ENCODE measurements at places on chromosomes 13 and 19. TPM values are rescaled to one million over a fixed set of nuclear protein-coding genes. Genes with fewer than 3 reads are reported as not detected.
A peak's percentile ranks its signal among the peaks of the same experiment; 100 is the strongest.

The KBTBD6 gene
- 4.3 TPM for total RNA-seq

DNA sequence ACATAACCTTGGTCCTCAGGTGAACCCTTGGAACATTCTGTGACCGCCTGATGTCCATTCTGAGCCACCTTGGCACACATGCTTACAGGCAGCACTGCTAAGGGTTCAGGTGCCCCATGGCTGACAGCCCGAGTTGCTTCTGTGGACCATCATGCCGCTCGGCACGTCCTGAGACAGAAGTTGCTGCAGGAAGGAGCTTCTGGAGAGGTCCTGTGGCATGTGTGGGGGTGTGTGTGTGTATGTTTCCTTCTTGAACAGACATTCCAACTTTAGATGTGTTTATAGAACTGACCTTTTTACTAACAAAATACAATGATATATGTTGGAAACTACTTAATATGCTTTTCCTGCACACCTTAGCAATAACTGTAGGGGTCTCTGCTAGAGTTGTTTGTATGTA, 4.8 kb upstream of the C1QTNF9 start:
- no peak for DNase-seq

The ADAMTS10 gene
- 20.3 TPM for total RNA-seq

GRCh38 chr13:88074794-88075510, 403.8 kb downstream of the SLITRK5 start:
- DNase-seq, result no peak

The ZNF723 gene
- total RNA-seq, result not detected

The EDNRB gene
- 179 TPM for total RNA-seq

- DNase-seq, result no peak
Measured at GRCh38 chr13:110197471-110197870, 109.5 kb downstream of the COL4A1 start.

DNA sequence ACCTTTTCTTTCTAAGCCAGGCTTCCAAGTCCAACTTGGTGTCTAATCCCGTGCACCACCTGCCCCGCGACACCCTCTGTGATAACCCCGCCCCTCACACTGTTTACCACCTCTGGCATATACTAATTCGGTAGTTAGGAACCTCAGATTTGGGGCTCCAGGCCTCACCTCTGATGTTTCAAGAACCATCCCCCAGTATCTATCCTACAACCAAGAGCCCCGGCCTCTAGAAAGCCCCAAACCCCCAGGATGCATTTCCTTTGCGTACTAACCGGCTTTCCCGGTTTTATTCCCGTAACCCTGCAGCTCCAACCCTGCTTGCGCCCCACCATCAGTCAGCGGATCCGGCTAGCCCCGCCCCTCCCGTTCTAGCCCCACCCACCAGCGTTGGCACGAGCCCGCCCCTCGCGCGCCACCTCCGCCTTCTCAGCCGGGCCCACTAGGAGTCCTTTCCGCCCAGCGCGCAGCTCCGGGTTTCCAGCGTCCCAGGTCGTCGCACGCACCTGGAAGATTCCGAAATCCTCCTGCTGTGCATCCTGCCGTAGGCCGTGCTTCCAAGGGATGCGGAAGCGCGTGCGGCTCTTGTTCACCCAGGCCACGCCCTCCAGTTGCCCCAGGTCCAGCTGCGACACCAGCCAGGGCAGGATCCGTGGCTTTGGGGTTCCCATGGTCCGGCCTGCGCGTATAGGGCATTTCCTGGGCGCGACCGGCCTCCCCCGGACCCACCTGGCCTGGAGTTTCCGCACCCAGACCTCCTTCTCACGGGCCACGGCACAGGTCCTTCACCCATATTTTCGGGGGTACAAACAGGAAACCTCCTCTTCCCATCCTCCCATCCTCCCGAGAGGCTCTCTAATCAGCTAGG, 1.3 kb downstream of the IRF3 start:
- peak; percentile 94 for DNase-seq

DNA sequence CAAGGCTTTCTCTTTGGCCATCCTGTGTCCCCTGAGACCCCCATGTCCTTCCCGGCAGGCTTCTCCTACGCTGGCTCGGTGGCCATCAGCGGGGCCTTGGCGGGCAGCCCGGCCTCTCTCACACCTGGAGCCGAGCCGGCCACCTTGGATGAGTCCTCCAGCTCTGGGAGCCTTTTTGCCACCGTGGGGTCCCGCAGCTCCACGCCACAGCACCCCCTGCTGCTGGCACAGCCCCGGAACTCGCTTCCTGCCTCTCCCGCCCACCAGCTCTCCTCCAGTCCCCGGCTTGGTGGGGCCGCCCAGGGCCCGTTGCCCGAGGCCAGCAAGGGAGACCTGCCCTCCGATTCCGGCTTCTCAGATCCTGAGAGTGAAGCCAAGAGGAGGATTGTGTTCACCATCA, 14.2 kb downstream of the PLEKHJ1 start:
- DNase-seq, result no peak

- no peak for DNase-seq
Measured at GRCh38 chr13:73416093-73416492, 357.3 kb downstream of the KLF5 start.

GRCh38 chr19:19006213-19006612, 27.1 kb downstream of the SUGP2 start:
- DNase-seq, result no peak

GRCh38 chr19:47081095-47081494, 32.5 kb downstream of the ZC3H4 start:
- DNase-seq, result no peak

GRCh38 chr19:34818270-34818669, 45.3 kb upstream of the ZNF599 start:
- no peak for DNase-seq

DNA sequence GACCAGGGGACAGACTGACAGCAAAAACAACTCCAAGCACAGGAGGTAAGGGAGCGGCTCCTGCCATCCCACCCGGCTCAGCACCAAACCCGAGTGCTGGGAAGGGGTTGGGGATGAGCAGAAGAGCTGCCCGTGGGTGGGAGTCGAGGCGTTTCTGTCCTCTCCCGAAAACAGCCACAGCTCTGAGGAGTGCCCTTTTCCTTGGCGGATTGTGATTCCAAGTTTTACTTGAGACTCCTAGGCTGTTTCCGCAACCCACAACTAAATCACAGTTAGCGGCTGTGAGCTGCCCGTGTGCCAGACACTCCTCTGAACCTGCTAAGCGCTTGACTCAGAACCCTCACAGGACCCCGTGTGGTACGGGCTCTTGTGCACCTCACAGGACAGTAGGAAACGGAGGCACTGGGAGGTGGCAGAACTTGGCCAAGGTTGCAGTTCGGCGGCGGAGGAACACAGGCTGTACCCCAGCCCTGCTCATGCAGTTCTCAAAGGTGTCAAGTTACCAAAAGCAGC, 21.4 kb downstream of the CFAP97D2 start:
- DNase-seq, result no peak

The LILRB3 gene
- 64.2 TPM for total RNA-seq

- DNase-seq, result no peak
Measured at GRCh38 chr13:85249151-85249550, 550.1 kb downstream of the SLITRK6 start.

The TTC9B gene
- not detected for total RNA-seq

- DNase-seq, result no peak
Measured at GRCh38 chr13:60608954-60609353, 211.9 kb downstream of the TDRD3 start.

- no peak for DNase-seq
Measured at GRCh38 chr13:37273836-37274235, 168.4 kb upstream of the CSNK1A1L start.

DNA sequence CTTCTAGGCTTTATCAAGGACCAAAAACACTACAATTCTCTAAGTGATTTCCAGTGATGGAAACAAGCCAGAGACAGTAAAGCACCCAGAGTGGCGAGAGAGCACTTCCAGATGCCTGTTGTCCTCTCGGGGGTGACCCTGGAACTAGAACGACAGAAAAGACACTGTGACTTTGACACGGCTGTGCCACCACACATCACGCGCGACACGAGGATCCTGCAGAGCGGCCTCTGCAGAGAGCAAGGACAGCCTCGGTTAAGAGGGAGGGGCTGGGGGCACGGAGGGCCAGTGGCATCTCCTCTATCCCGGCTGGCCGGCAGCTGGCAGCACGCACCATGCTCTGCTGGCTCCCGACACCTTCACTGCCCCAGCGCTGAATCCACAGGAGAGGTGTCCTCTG, 42.3 kb downstream of the SUGP2 start:
- no peak for DNase-seq

DNA sequence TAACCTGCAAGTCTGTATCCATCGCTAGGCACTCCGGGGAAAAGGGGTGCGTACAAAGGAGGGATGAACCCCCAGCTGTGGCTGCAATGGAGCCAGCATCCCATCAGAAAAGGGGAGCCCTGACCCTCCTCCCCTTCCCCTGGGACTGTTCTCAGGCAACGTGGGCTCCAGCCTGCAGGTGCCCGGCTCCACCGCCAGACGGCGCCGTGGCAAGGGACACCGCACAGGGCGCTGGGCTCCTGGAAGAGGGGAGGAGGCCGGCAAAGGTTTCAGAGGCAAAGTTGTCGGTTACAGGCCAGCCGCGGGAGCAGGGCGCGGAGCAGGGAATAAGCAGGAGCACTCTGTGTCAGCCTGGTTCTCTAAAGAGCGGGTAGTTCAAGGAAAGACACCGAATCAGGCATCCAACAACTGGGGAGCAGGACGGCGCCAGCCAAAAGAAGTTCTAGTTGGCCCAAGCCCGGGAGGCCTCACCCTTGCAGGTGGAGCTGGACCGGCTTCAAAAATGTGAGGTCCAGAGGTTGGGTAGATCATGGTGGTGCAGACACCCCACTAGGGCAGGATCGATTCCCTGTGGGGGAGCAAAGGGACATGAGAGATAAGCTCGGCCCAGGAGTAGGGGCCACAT, 53.0 kb upstream of the ATP12A start:
- no peak for DNase-seq

The PTH2 gene
- total RNA-seq, result not detected

GRCh38 chr19:40217934-40218890, at the start of gene TTC9B:
Gene TTC9B, minus strand, starts transcription at chr19:40218384. Its CDS starts 3 bp downstream, at chr19:40218381.
- DNase-seq, result no peak

DNA sequence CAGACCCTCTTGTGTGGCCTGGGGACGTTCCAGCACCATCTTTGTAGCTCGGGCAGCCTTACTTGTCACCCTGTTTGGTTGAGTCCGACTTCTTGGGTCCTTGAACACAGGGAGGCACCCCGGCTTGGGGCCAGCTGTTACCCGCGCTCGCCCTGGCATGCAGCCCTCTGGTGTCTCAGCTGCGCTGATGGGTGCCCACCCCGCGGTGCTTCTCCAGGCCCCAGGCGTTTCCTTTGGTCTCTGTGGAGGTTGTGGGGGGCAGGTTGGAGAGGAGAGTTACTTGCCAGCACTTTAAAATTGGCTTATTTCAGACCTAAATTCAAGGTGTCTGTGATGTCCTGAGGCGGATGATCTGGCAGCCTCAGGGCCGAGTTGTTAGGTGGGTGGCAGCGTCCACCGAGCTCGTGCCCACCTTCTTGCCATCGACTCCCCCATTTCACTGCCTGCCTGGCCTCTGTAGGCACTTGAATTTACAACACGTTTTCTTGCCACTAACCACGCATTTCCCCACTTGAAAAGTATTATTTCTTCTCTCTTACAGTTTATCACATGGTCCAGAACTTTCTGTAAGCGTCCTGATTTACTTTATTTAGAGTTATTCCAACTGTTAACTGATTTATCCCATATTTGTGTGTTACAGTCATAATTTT, 16.9 kb downstream of the UBAC2 start:
- DNase-seq, result no peak

The ZNF431 gene
- total RNA-seq, result 12.5 TPM

DNA sequence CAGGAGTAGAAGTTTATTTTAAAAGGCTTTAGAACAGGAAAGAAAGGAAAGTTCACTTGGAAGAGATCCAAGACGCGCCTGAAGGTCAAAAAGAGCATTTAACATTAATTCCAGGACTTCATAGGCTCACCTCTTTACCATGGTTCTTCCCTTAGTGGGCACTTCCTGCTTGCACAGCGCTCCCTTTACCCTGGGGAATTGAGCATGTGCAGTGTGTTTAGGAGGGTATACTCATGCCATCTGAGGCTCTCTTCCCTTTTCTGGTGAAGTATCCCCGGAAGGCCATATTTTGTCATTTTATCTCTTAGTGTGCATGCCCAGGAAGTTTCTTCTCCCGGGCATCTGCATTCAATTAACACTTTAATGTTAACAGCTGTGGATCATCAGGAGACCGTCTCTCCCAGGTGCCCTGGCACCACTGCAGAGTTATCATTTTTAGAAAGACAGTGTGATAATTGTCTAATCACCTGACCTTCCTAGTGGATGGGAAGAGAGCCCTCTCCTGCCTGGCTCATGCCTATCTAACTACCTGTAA, 66.1 kb upstream of the ABCC4 start:
- DNase-seq, result no peak

DNA sequence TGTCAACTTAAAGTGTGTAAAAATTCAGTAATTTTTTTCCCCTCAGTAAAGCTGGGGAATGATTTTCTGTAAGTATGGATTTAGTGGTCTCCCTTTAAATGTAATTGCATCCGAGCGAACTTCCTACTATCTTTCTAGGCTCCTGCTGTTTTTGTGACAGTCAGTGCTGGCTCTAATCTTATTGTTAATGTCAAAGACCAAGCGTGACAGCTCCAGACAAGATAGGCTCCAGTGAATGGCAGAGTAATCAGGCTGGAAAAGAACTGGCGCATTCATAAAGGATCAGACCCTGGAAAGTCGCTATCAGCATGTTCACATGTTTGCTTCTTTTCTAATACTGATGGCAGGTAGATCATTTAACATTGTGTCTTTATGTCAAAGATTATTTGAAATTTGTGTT, 908.0 kb upstream of the ATXN8OS start:
- DNase-seq, result no peak

GRCh38 chr13:91563799-91564198, 165.4 kb downstream of the GPC5 start:
- DNase-seq, result no peak

DNA sequence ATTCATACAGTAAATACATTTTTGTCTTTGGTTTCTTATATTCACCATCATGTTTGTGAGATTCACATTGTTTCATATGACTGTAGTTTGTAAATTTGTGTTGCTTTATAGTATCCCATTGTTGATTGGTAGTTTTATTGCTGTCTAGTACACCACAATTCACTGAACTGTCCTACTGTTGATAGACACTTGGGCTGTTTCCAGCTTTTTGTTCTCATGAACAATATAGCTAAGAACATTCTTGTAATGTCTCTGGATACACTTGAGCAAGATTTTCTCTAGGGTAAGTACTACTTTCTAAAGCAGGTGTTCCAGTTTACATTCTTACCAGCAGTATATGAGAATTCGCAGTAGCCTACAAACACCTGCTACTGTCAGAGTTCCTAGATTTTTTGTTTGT, 37.8 kb downstream of the SKA3 start:
- DNase-seq, result no peak

DNA sequence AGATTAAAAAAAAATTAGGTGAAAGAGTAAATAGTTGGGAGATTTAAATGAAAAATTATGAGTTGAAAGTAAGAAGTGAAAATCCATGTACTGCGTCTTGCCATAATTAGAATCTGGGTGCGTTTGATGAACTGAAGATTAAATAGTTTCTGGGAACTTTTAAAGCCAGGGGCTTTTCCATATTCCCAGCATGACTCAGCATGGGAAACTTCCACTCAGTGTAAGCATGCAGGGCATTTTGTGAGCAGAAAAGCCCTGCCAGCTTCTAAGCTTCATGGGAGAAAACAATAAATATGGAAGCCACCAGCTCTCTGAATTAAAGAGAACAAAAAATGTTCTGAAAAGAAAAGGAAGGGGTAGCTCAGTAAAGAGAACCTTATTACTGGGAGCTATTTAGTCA, 62.0 kb upstream of the EDNRB start:
- no peak for DNase-seq

All from omental fat pad (tissue), 4 donors.